ENCODE measurements at places on chromosomes 6 and 20.

DNA sequence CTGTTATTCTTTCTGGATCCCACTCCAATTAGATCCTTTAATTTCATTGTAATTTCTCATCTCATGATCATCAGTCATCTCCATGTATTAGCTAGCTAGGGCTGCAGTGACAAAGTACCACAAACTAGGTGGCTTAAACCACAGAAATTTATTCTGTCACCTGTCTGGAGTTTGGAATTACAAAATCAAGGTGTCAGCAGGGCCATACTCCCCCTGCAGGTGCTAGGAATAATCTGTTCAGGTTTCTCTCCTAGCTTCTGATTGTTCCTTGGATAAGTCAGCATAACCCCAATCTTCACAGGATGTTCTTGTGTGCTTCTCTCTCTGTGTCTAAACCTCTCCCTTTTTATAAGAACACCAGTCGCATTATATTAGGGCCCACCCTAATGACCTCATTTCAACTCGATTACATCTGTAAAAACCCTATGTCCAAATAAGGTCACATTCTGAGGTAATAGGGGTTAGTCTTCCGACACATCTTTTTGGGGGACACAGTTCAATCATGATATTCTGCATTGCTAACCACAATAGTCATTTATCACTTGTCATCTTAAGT, 40.5 kb downstream of the BEND6 start:
- no peak for DNase-seq

GRCh38 chr6:111809766-111810165, 63.5 kb downstream of the FYN start:
- DNase-seq: no peak

DNA sequence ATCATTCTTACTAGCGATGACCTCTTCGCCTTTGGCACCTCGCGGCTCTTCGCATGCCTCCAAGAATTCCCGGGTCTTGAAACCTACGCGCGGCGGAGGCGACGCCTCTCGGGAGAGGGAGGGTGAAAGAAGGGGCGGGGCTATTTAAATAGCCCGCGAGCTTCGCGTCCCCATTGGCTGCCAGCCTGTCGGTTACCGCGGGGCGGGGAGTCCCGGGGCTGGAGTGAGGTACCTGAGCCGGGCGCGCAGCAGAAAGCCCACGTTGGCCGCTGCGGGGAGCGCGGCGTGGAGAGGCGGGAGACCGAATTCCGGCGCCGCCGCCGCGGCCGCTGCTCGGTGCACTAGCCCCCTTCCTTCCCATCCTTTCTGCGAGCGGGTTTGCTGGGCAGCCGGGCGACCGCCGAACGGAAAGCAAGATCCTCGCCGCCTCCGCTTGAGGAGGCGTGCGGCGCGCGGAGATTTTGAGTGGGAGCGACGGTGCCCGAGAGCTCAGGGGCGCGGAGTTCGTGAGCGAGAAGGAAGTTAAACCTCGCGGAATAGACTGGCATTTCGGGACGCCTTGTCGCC, at the start of gene BMP6:
Gene BMP6, plus strand, starts transcription at position 251 of the 567 bp plus-strand sequence. CDS start 857 bp downstream, outside the sequence.
- DNase-seq: peak; percentile 14

GRCh38 chr20:57501461-57502335, 23.2 kb downstream of the CTCFL start:
- DNase-seq: no peak

DNA sequence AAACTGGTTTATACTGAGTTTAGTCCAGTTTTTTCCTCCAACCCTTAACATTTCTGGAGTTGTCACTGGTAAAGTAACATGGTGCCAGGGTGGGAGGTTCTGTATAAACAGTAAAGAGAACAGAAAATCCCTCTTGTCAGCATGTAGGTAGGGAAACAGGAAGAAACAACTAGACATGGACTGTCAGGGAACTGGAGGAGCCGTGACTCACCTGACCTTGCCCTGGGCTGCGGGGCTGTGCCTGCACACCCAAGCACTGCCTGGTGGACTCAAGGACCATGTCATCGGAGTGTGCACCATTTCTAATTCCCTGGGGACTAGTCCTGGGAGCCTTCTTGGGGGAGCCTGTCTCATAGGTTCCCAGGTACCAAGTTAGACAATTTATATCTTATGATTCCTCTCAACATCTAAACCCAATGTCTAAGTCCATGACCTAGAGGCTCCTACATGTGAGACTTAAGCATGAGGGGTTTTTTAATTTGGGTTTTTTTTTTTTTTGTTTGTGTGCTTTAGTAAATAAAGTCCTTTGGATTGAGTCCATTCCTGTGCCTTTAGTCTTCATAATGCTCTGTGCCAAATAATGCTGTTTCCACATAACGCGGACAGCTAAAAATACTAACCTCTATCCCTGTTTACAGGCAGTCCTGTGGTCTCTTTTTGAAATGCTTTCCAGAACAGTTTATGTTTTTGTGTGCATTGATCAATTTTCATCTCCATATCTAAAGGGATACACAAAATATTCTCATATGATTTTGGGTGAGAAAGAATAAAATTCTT, 136.9 kb upstream of the SUPT3H start:
- no peak for DNase-seq

DNA sequence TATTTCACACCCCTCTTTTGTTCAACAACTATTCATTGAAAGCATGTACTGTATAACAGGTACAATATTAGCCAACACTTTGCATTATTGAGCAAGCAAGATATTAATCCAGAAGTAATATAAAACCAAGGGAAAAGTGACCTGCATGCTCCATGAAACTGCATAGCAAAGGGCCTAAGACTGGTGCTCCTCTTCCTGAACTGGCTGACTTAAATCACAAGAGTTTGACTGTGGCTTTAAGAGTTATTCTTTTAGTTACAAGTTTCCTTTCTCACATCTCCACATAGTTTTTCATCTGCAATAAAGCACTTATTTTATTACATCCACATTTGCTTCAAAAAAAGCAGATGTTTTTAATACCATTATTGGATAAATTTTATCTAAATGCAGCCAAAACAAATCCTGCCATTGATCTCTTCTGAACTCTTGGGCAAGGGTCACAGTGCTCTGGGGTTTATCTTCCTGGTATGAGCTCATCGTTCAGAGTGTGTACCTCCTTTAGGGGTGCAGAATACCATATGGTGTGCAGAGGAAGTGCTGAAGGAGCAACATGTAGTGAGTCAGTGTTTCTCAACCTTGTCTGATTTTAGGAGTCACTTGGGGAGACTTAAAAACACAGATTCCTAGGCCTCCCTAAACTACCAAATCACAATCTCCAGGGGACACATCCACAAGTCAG, 1225.9 kb upstream of the MAP3K7 start:
- no peak for DNase-seq

- DNase-seq: no peak
These were observed 8.5 kb downstream of the TRAM2 start for GRCh38 chr6:52568320-52568719.

GRCh38 chr20:13840093-13840465, 55.3 kb downstream of the NDUFAF5 start:
- no peak for DNase-seq

DNA sequence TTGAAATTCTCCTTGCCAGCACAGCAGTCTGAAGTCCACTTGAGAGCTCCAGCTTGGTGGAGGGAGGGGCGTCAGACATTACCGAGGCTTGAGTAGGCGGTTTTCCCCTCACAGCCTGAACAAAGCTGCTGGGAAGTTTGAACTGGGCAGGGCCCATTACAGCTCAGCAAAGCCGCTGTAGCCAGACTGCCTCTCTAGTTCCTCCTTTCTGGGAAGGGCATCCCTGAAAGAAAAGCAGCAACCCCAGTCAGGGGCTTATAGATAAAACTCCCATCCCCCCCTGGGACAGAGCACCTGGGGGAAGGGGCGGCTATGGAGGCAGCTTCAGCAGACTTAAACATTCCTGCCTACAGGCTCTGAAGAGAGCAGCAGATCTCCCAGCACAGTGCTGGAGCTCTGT, 325.3 kb downstream of the GJA1 start:
- no peak for DNase-seq

- DNase-seq: peak; percentile 30
These were observed 64.6 kb upstream of the PIM1 start for GRCh38 chr6:37105148-37106050.

GRCh38 chr20:57435105-57435497, 43.9 kb downstream of the RBM38 start:
- DNase-seq: no peak
